ENCODE measurements at places on chromosomes 5 and 9. TPM values are rescaled to one million over a fixed set of nuclear protein-coding genes. Genes with fewer than 3 reads are reported as not detected.
A peak's percentile ranks its signal among the peaks of the same experiment; 100 is the strongest.

DNA sequence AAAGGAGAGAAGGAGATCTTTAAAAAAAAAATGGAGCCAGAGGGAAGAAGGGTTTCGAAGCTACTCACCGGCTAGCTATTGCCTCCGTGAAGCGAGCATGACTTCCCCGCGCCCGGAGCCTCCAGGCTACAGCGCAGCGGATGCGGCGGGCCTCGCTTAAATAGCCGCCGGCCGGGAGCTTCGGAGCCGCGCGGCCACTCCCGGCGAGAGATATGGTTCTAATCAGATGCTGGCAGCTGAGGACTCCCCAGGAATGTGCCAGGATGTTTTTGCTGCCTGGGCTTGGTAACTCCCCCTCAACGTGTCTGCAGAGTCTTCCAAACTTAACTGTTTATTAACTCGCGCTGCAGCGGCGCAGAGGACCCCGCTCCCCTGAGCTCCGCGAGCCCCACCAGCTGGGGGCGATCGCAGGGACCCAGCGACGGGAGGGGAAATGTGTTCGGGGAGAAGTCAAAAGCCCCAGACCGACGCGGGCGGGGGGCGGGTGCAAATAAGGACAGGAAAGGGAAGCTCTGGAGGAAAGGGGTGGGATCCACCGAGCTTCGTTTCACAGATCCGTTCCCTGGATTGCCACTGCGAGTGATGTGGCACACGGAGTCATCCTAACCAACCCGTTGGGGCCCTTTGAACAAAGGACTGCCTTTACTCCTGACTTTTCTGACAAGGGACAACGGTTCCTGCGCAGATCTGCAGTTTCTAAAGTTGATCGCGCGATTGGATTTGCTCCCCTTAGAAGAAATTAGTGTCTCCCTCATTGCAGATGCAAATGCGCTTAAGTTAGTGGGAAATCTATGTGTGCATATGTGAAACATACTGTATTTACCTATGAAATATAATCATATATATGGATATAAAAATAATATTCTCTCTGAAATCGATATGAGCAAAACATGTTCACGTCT, at the start of gene DAB2:
TSS of gene DAB2 (minus strand) at position 245 of the 902 bp plus-strand sequence. CDS start 30,660 bp downstream, outside the sequence.
- peak; percentile 52 for DNase-seq

- DNase-seq = no peak
Observed at GRCh38 chr9:6672118-6672517, 26.6 kb upstream of the GLDC start.

NTNG2 gene
- total RNA-seq = under 0.01 TPM

GZMA gene
- not detected for total RNA-seq

AK8 gene
- 0.26 TPM for total RNA-seq

DNA sequence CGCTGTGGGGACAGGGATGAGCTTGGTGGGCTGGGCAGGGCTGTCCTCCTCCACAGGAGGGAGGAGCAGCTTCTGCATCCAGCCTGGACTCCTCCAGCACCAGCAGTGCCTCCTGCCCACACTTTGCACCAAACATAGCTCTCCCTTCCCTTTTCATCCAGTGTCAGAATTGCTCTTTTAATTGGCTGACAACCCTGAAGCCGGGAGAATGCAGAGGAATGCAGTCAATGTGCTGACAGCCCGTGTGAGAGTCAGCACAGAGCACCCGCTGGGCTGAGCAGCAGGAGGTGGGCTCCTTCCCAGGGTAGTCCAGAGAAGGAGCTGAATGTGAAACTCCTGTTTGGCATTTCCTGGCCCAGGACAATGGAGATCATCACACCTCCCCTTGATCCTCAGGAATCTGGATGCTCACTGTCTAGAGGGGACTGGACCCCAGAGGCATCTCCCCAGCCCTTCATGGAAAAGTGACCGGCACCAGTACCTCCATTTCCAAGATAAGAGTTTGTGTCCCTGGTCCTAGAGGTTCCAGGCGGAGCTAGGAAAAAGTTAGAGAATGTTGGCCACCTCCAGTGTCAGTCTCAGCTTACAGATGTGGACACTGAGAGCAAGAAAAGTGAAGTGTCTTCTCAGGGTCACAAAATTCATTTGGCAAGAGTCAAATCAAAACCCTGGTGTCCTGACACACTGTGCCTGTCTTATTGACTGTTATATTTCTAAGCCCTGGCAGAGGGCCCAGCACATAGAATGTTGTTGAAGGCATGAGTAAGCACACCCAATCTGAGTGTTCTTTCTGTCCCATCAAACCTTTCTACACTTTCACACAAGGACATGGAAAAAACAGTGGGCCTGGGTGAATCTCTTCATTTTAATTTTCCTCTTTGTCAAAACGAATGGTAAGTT, 202.1 kb downstream of the SNX18 start:
- DNase-seq = peak; percentile 62

- DNase-seq = no peak
Observed at GRCh38 chr5:504326-505154, 19.7 kb downstream of the SLC9A3 start.

GRCh38 chr9:20441711-20442423, 180.4 kb downstream of the MLLT3 start:
- no peak for DNase-seq

- DNase-seq = no peak
Observed at GRCh38 chr5:74501674-74502478, 138.7 kb downstream of the ENC1 start.

DNA sequence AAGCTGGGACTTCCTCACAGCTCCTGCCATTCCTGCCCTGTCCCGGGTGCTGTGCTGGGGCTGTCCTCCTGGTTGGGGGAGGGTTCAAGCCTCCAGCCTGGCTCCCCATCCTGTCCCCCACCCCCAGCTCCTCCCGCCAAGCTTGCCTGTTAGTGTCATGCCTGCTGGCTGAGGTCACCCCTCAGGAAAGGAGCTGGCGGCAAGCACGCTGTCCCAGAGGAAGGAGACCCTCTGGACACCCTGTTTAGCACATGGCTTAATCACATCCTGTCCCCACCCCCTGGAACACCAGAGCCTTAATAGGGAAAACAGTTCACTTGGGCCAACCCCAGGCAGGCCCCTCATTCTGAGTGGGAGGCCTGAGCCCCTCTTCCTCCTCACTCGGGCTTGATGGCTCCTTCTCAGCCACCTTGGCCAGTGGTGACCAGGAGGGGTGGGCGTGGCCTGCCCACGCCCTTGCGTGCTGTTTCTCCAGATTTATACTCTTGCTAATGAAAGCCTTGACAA, 9.2 kb upstream of the PHYHD1 start:
- peak; percentile 63 for DNase-seq

DNA sequence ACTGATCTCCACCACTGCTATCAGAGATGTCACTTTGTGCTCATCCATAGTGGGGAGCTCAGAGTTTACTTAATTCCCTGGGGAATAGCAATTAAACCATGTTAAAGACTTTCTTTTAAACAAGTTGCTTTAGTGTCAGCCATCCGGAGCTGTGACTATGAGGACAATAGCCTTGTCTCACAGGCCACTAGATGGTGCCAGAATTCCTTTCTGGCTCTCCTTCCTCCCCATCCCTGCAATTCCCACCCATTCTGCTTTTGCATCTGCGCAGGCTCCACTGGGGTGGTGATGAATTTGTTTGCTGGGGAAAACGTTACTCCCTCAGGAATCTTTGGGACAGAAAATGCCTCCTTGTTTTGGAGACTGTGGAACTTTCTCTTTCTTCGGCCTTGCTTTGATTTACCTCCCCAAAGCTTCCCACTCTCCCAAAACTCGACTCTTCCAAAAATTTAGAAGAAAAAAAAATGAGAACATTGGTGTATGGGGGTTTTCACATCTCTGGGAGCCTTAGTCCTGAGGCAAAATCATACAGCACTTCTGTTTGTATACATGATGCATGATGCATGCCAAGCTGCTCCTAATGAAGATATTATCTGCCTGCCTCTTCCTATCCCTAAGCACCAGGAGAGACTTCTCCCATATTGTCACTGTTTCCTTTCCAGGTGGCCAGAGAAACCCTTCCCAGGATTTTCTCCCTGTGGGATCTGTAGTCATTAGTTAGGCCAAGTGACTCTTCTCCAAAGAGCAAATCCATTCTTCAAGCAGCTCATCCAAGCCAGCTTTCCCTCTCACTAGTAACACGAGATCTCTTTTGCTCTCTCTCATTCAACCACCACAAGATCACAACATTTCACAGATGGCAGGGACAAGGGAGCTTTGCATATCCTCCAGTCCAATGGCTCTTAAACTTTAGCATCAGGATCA, 466.1 kb downstream of the TLR4 start:
- DNase-seq = peak; percentile 44

DNA sequence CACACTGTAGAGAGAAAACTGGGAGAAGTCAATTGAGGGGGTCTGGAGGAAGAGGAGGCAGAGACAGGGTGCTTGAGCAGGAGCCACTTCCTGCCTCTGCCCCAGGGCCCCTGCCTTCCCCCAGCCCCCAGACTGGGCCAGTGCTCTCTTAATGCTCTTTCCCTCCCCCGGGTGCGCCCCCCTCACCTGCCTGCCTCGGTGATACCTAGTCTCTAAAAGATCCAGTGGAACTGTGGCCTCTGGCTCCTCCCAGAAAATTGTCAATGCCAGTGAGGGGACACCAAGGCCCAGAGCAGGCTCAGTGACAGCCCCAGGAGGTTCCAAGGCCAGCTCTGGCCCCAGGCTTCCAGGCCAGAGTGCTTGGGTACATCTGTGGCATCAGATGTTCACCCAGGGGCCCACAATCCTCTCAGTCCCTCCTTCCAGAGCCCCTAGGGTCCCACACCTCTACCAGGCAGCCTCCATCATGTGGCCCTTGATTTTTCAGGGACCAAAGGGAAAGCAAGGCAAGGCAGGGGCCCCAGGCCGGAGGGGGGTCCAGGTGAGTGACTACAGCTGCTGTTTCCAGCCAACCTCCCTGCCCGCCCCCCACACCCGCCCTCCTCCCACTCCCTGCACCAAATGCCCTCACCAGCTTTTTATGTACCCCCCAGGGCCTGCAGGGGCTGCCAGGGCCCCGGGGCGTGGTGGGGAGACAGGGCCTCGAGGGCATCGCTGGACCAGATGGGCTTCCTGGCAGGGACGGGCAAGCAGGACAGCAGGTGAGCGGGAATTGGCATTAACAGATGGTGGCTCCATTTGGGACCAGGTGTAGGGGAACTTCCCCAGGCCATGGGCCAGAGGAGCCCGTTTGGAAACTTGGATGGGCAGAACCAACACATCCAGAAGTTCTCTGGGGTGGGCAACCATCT, 33.1 kb upstream of the ORM1 start:
- no peak for DNase-seq

C5orf63 gene
- total RNA-seq = 5.9 TPM

- no peak for DNase-seq
Observed at GRCh38 chr5:109563739-109564138, 126.0 kb upstream of the MAN2A1 start.

CTXN3 gene
- not detected for total RNA-seq

DNA sequence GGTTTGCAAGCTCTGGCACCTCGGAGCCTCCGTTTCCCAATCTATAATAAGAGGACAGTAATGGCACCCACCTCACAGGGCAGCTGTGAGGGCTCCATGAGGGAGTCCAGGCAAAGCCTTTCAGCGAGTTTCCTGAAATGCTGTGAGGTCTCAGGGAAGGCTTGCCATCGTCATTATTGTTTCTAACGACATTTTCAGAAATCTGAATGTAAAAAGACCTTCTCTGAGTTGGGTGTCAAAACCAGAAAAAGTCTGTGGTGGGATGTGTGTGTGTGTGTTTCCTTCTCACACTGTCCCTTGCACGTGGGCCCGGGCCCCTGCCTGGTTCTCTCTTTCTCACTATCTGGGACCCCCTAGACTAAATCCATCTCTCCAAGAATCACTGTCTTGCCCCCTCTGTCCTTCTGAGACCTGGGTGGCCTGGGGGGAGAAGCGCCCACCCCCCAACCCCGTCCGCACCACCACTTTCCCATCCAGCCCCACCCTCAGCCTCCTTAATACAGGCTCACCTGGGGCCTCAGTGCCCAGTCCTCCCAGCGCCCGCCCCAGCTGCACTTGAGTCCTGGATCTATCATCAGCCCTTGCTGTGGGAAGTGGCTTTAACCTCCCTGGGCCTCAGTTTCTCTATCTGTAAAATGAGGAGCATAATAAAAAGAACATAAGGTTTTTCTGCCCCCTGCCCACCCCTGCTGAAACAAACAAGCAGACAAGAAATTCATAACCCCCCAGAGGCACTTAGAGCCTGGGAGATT, 180.3 kb downstream of the C9orf50 start:
- DNase-seq = no peak

- DNase-seq = no peak
Observed at GRCh38 chr5:147504535-147504934, 5.3 kb downstream of the DPYSL3 start.

HAVCR1 gene
- not detected for total RNA-seq

- DNase-seq = peak; percentile 83
Observed at GRCh38 chr9:88076286-88077070, 61.8 kb downstream of the SPATA31C2 start.

KIF27 gene
- 5.0 TPM for total RNA-seq

- no peak for DNase-seq
Observed at GRCh38 chr9:88994469-88995199, 3.4 kb downstream of the S1PR3 start.

DNA sequence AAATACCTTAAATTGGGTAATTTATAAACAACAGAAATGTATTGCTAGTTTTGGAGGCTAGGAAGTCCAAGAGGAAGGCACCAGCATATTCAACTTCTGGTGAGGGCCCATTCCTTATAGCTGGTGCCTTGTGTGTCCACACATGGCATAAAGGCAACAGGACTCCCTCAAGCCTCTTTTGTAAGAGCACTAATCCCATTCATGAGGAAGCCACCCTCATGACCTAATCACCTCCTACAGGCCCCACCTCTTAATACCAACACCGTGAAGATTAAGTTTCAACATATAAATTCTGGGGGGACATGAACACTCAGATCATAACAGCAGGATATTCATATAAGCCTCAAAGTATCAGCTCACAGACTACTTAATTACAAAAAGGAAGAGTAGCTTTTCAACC, 4.0 kb upstream of the PLAC8L1 start:
- no peak for DNase-seq

ACER2 gene
- total RNA-seq = 5.9 TPM

IFNA2 gene
- total RNA-seq = not detected

All from bronchial epithelial cell (primary cell).